ENCODE measurements at places on chromosomes 6 and 20.

DNA sequence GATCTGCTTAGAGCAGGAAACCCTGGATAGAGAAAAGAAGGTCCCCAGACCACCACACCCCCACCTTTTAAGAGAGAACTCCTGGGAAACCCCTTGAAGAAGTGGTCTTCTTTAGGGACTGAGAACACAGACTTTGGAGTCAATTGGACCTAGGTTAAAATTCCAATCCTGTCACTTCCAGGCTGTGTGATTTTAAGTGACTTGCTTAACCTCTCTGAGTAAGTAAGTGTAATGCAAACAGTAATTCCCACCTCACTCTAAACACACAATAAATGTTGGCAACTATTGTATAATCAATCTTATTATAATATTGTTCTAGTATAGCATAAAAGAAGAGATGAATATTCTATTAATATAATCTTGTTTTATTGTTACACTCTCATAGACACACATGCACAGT lies 3.3 kb downstream of the TFEB start:
- DNase-seq, result no peak

- DNase-seq, result no peak
Observed at GRCh38 chr6:136191606-136192312, 58.4 kb downstream of the MTFR2 start.

DNA sequence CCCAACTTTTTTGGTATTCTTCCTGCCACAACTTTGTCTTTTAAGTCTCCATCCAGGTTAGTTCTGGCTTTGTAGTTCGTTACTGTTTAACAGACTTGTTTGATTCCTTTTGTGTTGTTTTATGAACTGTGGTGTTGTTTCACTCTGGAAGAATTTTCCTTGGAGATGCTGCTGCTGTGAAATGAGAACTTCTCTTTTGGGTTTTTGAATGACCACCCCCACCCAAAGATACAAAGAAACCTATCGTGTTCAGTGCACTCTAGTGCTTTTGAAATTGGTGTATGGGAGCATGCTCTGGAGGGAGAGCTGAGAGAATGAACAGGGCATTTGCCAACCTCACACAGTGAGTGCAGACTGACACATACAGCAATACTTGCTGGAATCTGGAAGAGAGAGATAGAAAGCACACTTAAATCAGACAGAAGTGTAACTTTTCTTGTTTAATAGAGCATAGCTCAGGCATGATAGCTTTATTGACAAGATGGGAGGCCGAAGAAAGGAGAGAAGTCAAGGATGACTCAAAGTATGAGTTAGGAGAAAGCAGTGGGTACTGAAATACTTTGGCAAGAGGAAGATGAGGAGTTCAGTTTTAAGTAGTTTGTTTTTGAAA lies 293.1 kb downstream of the SOX4 start:
- no peak for DNase-seq

GRCh38 chr6:27260369-27260768 lies 12.9 kb downstream of the PRSS16 start:
- no peak for DNase-seq

- no peak for DNase-seq
Observed at GRCh38 chr6:137247724-137248123, 28.5 kb upstream of the IFNGR1 start.

DNA sequence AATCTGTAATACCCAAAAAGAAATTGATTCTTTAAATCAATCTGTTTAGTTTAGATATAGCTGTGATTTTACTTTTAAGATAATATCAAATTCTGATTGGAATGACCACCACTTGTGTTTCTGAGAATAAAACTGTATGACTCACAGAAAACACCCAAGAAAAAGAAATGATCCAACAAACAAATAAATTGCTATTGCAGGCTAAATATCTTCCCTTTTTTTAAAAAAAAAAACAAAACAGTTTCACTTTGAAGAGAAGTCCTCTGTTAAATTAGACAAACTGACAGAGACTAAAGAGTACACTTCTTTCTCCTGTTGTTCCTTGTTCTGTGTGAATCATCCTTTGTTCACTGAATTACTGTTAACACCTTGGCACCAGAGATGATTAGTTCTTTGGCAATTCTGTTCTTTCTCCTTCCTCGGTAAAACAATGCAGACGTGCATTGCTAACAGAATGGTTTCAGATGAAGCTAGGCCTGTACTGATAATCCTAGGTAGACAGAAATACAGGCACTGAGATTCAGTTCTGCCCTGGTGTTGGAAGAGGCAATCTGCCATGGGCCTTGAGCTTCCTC lies 895.2 kb upstream of the CITED2 start:
- no peak for DNase-seq

- DNase-seq, result no peak
Observed at GRCh38 chr6:161270116-161270515, 3.7 kb downstream of the AGPAT4 start.

- DNase-seq, result no peak
Observed at GRCh38 chr6:3226481-3227362, 731 bp downstream of the TUBB2B start.

All from activated CD8-positive, alpha-beta memory T cell treated with anti-CD3 and anti-CD28 coated beads for 48 hours (primary cell).